Right renal cortex interstitium (tissue), 3 donors: ENCODE measurements at places on chromosomes 2 and 18. TPM values are rescaled to one million over a fixed set of nuclear protein-coding genes. Genes with fewer than 3 reads are reported as not detected.

The MBD1 gene
- 58.6 TPM for polyA plus RNA-seq

The SP5 gene
- polyA plus RNA-seq = 0.71 TPM

The FAM124B gene
- 2.3 TPM for polyA plus RNA-seq

The MPP4 gene
- polyA plus RNA-seq = 0.17 TPM

The C2orf72 gene
- polyA plus RNA-seq = 4.2 TPM

The SLC8A1 gene
- polyA plus RNA-seq = 71.1 TPM

The PARD6G gene
- polyA plus RNA-seq = 31.0 TPM

The AQP12A gene
- polyA plus RNA-seq = 0.47 TPM

The GAD1 gene
- 0.53 TPM for polyA plus RNA-seq

The KCNK3 gene
- polyA plus RNA-seq = 1.2 TPM

The CAPN14 gene
- polyA plus RNA-seq = 0.04 TPM

The GAREM1 gene
- polyA plus RNA-seq = 34.1 TPM

The SLC11A1 gene
- 0.98 TPM for polyA plus RNA-seq

The SERPINB13 gene
- polyA plus RNA-seq = not detected

The MOGAT1 gene
- polyA plus RNA-seq = not detected

The BCL11A gene
- 10.9 TPM for polyA plus RNA-seq

The SPHKAP gene
- polyA plus RNA-seq = 2.5 TPM

The PER2 gene
- polyA plus RNA-seq = 5.1 TPM

The C2orf76 gene
- 27.3 TPM for polyA plus RNA-seq

The LRRC30 gene
- 0.40 TPM for polyA plus RNA-seq

The RUFY4 gene
- polyA plus RNA-seq = 0.24 TPM

The PLEKHB2 gene
- 100.0 TPM for polyA plus RNA-seq

The CYP1B1 gene
- 137 TPM for polyA plus RNA-seq

The TMEM200C gene
- 1.1 TPM for polyA plus RNA-seq

The NXPH2 gene
- 4.4 TPM for polyA plus RNA-seq

The ATIC gene
- polyA plus RNA-seq = 152 TPM

The VWC2L gene
- 0.07 TPM for polyA plus RNA-seq

The NR4A2 gene
- polyA plus RNA-seq = 0.54 TPM

The APCDD1 gene
- 57.3 TPM for polyA plus RNA-seq

The KHK gene
- polyA plus RNA-seq = 54.8 TPM

The ARHGEF33 gene
- polyA plus RNA-seq = 2.2 TPM

The FOSL2 gene
- polyA plus RNA-seq = 19.6 TPM
